ENCODE measurements at places on chromosomes 12 and 14.

- no peak for DNase-seq
These were observed 184.8 kb upstream of the NUDT4 start for GRCh38 chr12:93192878-93193277.

GRCh38 chr12:92027701-92028440 is 117.8 kb downstream of the BTG1 start:
- DNase-seq = no peak

DNA sequence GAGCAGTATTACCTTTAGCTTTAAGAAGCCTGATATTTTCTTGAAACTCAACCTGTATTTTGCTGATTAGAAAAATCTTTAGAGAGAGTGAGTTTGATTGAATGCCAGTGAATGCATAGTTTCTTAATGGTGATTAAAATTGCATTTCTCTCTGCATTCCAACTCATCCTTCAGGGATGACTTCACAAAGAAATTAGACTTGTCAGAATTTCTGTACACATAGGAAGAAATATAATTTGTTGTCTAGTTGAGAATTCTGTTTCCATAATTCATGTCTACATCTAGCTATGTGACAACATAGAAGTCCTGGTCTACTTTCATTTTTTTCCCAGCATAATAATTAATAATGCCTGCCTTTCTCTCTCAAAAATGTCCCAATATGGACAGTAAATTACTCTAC is 136.6 kb downstream of the OTOGL start:
- no peak for DNase-seq

DNA sequence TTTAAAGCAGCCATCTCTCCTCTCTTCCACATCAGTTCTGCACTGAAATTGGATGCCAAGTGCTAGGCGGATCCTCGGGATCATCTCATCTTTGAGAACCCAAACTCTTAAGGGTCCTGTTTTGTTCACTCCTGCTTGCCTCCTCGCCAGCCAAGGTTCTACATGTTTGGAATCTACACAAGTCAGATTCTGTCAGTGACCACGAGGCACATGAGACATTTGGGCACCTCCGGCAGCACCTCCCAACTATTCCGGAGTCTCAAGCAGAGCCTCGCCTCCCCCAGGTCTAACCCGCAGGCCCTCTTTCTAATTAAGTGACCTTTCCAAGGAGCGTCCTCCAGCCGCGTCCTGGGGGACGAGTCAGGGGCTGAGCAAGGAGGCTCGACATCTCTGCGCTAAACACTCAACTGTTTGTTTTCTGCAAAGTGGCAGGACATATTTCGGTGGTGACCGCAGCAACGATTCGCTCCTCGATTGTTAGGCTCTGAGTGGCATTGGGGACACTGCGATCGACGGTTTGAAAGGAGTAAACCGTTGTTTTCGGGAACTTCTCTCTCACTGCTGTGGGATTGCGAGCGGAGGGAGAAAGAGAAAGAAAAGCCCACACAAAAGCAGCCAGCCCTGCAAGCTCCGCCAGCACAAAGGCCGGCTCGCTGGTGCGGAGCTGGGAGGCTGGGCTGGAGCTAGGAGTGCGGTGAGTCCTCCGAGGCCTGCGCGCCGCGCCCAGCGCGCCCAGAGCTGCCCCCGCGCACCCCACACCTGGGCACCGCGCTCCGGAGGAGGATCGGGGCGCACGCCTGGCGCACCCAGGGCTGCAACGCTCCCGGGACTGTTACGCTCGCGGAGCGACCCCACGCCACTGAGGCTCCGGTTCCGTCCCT is 640 bp downstream of the ARMH4 start:
- no peak for DNase-seq

- no peak for DNase-seq
These were observed 32.8 kb downstream of the RBM19 start for GRCh38 chr12:113933201-113933786.

DNA sequence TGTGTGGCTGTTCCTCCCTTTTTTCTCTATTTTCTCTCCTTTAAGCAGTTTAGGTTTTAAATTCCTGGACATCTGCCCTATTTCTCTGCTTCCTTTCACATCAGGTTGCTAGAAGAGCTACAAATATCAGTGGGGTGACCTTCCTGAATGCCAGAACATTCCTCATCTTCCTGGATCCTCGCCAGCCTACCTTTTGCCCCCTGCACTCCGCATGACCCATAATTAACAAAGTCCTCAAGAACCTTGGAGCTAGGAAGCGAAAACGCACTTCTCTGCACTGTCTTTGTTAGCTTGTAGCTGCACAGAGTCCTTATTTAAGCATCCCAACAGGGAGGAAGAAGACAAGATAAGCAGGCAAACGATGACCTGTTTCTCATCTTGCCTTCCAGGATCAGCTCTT is 30.5 kb downstream of the VDR start:
- no peak for DNase-seq

DNA sequence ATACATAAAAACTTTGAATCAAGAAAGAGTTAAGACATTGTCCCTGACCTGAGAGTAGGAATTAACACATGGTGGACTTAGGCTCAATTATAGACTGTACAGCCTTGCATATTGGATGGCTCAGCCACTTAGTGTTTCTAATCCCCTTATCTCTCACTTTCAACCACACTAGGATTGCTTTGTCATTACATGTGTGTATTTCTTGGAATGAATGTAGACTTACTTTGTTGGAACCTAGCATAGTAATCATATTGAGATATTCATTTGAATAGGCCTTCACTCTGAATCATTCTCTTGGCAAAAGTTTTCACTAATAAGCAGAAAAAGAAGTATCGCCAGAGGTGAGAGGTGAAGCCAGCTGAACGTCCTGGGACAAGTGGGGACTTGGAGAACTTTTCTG is 1973.9 kb upstream of the FLRT2 start:
- DNase-seq = no peak

DNA sequence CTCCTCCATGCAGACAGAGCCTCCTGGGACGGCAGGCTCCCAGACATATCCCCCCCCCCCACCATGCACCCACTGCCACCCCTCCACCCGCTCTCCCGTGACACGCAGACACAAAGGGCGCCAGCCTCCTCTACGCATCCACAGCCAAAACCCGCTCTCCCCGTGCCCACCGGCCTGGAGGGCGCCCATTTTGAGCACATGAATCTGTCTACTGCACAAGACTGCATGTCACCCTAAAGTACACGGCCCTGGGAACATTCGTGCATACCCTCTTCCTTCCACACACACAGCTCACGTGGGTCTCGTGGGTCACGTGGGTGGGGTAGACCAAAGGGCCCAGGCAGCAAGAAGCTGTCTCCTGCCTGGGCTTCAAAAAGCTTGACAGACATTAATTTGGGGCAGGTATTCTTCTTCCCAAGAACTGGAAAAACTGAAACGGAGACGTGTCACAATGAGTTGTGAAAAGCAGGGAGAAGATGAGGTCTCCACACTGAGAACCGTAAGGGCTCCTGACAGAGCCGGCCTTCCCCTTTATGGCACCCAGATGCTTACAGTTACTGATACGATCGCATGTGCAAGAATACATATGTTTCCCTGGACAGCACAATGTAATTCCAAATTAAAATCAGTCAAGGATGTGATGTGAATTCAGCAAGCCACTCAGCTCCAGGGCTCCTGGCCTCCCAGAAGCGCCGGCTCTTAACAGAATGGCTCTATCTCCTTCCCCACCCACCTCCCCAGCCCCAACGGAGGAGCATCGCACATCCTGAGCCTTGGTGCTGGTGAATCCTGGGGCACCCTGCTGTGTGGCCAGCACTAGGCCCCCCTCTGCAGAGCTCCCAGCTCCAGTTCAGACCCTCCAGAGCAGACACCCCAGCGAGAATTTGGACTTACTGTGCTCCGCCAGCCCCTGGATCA is 1.9 kb downstream of the TGFB3 start:
- no peak for DNase-seq

DNA sequence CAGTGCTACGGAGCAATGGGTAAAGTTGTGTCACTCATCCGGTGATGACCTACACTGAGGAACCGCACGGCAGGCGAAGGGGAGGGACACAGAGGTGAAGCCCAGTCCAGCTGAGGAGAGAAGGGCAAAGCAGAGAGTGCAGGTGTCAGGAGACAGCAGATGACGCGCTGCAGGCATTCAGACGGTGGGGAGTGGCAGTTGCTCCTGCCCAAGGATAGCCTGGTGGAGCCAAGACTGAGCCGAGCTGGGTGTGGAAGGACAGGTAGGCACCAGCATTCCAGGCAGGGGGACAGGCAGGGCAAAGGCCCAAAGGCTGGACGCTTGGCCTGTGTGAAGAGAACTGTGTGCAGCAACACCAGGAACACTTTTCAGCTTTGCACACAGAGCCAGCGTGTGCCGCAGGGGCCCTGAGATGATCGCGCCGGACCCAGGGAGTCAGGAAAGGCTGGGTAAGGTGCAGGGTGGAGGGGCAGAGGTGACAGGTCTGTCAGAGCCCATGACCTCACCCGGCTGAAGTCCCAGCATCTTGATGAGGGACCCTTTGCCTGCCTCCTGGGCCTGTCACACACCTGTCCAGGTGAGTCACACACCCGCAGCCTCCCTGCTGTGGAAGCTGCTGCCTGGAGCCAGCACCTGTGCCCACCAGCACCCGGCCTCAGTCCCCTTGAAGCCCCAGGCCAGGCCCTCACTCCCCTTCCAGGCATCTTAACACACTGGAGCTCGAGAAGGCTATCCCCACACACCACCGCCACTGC is 48.4 kb downstream of the TSPAN11 start:
- DNase-seq = no peak

DNA sequence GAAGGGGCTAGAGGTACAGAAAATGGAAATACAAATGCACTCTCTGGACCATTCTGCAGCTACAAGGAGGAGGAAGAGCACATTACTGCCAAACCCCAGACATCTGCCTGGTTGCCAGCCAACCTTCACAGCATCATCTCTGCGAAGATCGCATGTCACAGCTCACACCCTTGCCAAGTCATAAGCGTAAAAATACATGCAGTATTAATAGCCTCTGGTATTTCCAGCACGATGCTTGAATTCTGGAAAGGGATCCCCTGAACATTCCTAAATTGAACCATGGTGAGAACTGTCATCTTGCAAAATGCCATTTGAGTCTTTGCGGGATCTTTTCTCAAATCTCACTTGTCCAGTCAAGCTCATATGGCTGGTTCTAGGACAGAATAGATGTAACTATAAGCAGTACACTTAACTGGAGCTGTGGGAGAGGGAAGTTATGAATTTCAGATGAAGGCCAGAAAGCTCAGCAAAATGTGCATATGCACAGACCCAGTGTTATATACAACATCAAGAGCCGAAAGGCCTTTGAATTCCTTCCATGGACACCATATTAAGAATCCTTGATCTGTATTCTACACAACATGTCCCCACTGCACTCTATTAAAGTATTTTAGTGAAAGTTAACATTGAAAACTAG is 211.6 kb downstream of the DUSP6 start:
- DNase-seq = no peak
